ENCODE measurements at places on chromosomes 13 and 19.

GRCh38 chr19:48975947-48976847 lies 11.1 kb downstream of the FTL start:
- DNase-seq = peak; percentile 22

- DNase-seq = no peak
These were observed 99.0 kb downstream of the LACC1 start for GRCh38 chr13:43978688-43979087.

GRCh38 chr19:13573056-13573667 lies 66.9 kb upstream of the CACNA1A start:
- no peak for DNase-seq

DNA sequence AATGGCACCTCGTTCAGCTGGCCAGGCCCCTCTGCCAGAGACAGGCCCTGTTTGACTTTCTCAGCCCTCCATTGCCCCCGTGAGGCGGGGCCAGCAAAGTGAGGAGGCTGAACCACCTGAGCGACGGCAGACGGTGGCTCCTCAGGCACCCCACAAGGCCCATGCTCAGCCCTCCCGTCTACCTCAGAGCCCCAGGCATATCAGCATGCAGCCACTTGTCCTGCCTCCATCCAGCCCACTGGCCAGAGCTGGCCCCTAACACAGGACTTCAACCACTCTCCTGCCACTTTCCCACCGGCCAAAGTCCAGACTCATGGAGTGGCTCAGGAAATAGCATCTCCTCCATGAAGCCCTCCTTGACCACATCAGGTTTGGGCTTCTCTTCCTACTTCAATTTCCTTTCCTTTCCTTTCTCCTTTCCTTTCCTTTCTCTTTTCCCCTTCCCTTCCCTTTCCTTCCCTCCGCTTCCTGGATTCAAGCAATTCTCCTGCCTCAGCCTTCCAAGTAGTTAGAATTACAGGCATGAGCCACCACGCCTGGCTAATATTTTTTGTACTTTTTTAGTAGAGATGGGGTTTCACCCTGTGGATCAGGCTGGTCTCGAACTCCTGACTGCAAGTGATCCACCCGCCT lies 9.3 kb downstream of the SLC7A10 start:
- no peak for DNase-seq

GRCh38 chr19:17554968-17555479 lies 425 bp upstream of the COLGALT1 start:
- DNase-seq = no peak

- DNase-seq = no peak
These were observed at the start of gene HTR2A for GRCh38 chr13:46896341-46897137. TSS of gene HTR2A (minus strand) at chr13:46897053. CDS start at chr13:46895906, 1,147 bp downstream.

GRCh38 chr13:51806566-51806965 lies 2.6 kb upstream of the DHRS12 start:
- DNase-seq = no peak
